Cerebellar nuclear complex (tissue), 1 donor: ENCODE measurements at places on chromosomes 1 and 21.

DNA sequence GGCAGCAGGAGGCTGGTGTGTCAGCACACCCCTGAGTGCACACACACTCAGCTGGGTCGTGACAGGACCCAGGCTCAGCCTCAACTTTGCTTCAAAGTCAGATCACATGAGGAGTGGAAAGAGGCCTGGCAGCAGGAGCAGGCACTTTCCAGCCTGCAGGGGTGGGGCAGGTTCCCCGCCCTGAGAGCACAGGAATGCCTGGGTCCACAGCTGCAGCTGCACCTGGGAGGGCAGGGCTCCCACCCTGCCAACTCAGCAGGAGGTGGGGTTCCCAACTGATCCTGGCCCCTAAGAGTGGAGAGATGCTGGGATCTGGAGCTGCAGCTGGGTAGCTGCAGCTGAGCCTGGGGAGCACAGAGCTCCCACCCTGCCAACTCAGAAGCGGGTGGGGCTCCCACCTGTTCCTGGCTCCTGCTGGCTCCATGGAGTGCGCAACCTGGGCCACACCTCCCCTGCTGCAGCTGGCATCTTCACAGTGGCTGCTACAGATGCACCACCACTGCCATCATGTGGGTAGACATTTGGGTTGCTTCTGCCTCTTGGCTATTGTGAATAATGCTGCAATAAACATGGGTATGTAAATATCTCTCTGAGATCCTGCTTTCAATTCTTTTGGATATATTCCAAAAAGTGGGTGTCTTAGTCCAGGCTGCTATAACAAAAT is 415.4 kb downstream of the TTLL7 start:
- no peak for DNase-seq

- no peak for DNase-seq
These were observed 4.7 kb downstream of the C1orf35 start for GRCh38 chr1:228098323-228098931.

GRCh38 chr1:158969166-158969565 is 37.8 kb downstream of the PYHIN1 start:
- no peak for DNase-seq

DNA sequence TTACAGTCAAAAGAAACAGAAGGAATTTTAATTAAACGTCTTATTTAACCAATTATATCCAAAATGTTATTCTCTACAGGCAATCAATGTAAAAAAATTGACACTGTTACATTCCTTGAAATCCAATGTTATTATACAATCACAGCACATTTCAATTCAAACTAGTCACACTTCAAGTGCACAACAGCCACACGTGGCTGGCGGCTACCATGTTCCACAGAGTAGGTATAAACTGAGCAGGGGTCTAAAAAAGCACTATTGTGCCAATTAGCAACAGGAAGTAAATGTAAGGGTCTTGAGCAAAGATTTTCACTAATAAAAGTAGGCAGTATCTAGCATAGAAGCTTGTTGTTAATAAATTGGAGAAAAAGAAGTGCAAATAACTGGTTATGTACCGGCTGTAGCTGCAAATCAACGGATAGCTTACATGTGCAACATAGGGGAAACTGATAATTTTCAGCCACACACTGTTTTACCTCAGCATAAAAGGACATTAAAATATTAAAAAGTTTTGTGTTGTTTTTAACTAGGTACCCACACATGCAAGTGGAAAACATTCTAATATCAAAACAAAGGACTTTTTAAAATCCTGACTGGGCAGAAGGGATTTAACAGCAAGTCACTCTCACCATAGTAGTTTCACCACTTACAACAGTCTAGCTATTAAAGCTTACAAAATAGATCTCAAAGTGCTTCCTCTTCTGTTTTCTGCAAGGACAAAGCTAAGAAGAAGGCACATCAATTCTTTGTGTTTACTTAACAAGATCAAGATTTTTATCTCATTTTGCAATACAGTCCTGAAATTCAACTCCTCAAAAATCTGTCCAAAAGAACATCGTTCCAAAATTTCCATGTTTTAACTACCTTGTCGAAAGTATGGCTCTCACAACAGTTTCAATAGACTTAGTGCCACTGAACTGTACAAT is 2.5 kb downstream of the CSDE1 start:
- DNase-seq: no peak

DNA sequence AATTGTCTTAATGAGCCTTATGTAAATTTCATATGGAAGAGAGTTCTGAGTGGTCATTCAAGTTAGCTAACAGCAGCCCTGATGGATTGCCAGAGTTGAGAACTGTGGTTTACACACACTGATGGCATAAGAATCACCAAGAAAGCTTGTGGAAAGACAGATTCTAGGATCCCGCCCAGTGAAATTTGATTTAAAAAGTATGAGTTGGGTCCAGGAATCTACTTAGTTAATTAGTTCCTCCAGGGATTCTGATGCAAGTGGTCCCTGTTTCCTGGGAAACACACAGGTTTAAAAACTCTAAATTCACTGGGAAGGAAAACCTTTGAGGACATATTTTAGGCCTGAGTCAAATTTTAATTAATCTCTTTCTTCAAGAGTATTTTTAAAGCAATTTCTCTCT is 144.3 kb downstream of the NTPCR start:
- no peak for DNase-seq

- no peak for DNase-seq
These were observed 12.3 kb downstream of the SLC44A3 start for GRCh38 chr1:94832446-94832845.

DNA sequence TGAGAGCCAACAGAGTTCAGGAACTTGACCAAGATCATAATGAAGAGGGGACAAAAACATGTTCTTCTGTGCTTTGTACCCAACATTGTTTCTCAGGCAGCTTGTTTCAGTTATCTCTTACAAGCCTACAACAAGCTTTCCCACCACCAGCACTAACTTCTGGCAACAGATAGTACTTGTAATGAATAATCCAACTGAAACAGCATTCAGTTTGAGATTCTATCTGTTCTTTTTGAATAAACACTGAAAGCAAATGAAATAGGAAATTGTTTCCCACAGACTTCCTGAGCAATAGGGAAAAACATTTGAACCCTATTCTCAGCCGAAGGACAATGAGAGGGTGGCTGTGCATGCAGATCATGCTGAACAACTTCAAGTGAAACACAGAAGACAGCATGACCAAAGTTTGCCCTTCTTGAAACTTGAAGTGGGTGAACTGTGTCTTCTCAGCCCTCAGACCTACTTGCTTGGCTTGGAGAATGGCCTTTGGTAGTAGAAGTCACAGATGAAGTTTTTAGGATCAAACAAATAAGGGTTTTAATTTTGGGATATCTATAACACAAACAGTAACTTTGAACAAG is 11.2 kb upstream of the HOOK1 start:
- DNase-seq: no peak

- no peak for DNase-seq
These were observed 899 bp upstream of the SLFNL1 start for GRCh38 chr1:41022424-41022823.

DNA sequence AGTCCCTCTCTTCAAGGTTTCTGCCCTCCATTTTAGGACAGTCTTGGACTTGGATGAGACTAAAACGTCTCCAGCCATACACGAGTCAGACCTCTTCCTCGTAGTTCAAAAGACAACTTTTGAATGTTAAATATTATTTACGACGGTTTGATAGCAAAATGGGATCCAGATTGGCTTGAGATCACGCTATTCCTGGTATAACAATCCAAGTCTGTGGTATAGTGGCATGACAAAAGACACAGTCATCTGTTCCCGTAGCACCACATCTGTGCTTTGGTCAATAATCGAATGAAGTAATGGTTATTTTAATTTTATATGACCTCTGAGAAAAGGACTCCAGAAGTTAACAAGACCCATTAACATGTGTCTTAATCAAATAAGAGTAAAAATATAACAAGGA is 7.0 kb downstream of the PCP4 start:
- DNase-seq: no peak

- DNase-seq: no peak
These were observed 6.7 kb downstream of the KRTAP10-1 start for GRCh38 chr21:44533121-44533890.

DNA sequence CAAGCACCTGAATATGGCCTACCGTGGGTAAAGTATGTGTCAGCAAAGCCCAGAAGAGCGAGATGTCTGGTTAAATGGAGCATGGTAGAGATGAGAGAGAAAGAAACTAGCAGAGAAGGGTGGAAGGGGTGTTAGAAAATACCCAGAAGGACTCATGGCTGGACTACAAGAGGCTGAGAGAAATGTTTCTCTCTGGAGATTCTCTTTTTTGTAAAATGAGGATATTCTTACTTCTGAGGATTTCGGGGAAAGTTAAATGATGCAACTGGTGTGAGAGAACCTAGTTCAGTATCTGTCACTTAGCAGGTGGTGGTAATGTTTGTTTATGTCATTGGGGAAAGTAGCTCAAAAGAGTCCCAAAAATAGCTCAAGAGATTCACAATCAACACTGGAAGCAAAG is 7.2 kb upstream of the EPS15 start:
- no peak for DNase-seq

DNA sequence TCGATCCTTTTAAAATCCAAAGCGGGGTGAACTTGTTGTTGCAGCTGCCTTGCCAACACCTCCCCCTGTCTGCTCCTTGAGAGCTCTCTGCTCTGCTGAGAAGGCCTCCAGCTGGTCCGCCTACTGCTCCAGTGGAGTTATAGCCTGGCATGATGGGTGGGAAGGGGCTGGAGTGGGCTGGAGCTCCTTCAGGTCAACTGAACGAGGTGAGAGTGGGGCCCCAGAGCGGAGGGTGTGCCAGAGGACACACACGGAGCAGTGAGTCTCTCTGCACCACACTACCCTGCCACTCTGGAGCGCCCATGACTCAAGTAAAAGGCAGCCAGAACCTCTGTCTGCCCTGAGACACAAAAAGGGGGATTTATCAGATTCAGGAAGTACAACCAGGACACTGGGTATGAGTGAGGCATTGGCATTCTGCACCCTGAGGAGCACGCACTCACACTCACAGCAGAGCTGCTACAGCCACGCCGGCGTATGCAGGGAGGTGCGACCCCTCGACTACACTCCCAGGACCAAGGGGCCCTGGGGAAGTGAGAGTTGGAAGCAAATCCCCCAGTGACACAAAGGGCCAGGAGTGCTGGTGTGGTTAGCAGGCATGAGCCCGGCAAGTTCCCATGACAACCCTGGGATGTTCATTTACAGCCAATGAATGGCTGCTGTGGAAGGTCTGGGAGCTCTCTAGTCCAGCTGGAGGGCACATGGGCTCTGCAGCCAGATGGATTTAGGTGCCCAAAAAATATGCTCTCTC is 28.0 kb upstream of the EVA1B start:
- DNase-seq: no peak

- no peak for DNase-seq
These were observed 77.3 kb upstream of the PTGFRN start for GRCh38 chr1:116832308-116832931.

DNA sequence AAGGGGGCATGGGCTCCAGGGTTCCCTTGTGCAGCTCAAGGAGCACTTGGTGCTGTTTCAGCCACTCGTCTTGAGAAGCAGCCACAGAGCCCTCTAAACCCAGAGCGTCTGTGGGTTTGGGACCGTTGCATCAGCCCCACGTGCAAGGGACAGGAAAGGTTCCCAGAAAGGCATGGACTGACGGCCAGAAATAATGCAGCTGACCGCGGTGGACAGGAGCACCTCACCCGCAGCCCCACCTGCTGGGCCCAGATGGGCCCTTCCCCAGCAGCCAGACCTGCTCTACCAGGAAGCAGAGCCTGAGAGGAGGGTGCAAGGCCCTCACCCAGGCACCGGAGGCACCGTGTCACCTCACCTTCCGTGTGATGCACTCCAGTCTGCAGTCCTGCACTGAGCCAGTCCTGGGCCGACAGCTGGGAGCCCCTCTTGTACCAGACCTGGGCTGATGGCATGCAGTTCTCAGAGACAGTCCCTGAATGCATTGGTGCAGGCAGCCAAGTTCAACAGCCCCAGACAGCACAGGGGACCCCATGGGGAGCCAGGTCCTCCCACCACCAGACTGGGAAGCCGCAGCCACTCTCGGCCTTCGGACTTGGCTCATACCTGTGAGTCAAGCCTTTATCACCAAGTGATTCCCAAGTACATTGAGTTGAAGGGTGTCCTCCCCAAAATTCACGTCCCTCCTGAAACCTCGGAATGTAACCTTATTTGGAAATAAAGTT is 4.8 kb upstream of the TFF3 start:
- no peak for DNase-seq

DNA sequence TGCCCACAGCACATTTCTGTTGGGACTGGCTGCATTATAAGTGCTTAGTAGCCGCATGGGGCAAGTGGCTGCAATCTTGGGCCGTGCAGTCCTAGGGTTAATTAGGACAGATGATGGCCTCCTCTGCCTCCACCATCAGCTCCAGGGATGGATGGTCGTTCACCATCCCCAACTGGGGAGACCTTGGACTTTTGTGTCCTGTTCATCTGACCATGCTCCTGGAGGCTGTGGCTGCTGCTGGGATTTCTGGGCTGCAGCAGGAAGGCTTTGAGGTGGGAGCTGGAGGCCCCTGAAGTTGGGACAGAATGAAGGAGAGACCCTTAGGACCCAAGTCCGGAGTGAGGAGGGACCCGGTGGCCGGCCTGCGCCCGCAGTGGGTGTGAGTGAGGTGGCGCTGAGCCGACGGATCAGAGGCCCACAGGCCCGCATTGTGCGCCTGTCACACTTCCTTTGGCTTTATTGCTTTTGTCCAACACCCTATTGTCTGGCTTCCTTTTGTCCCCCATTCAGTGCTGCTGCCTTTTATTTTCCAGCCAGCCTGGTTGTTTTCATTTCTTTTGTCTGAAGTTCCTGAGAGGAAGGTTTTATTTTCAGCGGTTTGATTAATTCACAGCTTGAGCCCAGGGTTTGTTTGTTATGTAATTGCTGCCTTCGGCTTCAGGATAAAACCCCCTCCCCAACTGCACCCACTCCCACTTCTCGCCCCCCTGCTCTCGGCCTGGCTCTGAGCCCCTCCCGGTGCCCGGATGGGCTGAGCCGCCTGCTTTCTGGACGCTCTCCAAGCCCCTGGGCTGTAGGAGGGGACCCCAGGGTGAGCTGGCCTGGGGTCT is 35.6 kb downstream of the SOX13 start:
- no peak for DNase-seq

DNA sequence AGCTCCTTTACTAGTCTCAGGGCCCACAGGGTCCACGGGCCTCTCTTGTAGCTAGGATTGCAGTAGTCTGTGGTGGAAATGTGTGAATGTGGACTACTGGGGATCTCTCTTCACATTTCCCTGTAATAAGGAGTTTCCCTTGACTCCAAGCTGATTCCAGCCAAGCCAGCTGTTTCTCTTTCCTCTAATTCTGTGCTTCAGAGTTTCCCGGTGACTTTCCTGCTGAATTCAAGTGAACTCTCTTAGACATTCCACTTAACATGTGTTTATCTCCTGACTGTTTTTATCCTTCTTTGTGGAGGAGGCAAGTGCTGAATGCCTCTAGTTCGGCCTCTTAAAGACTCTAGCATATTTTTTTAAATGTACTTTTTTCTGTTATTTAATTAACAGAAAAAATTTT is 354.0 kb upstream of the RGS18 start:
- DNase-seq: no peak
